ENCODE measurements at places on chromosomes 12 and 14.

GRCh38 chr12:93130366-93131054 lies 201.4 kb upstream of the EEA1 start:
- no peak for DNase-seq

DNA sequence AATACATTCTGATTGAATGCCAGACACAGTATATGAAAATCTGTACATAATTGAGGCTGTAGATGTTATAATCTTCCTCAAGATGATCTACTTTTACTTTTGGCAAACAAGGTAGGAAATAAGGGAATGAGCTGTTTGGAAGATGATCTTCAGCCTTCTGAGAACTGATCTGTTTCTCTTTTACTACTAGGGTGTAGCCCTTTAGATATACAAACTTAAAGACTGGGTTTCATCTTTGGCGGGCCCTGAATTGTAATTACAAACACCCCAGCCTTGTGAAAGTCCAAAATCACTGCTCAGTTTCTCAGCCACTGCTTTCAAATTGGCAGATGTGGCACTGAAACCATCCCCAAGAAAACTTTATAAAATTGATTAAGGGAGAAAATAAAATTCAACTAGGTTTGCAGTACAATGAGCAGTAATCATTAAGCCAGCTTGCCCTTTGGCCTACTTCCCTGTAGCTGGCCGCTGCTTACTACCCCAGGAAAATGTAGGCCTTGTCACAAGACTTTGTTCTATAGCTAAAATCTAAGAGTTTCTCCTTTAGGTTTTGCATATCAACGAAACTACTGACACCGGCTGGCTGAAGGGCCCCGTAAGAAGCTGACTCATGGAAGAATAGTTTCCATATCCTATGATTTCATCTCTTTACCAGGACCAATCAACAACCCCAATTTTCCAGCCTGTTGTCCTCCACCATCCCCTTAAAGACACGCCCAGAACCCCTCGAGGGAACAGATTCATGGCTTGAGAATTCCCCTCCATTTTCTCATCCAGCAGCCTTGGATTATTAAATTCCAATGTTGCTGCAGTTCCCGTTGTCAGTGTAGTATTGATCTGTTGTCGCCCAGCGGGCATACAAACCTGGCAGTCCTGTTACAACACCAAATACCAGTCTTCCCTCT lies 210.8 kb downstream of the PCNX1 start:
- DNase-seq = no peak

DNA sequence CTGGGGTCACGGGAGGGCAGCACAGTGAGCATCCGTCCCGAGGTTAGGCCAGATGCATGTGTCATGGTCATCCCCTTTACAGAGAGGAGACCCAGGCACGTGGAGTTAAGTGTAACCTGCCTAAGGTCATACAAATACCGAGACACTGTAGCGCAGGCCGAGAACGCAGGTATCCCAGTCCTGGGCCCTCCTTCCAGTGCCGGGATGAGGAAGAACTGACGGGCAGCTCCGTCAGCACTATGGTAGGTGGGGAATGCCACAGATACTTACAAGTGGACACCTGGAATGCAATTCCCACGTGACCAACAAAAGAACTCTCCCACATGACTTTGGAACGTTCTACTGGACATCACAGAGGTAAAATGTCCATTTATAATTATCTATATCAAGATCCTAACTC lies 8.7 kb upstream of the TMEM229B start:
- no peak for DNase-seq

GRCh38 chr12:27123642-27124041 lies 41.3 kb upstream of the C12orf71 start:
- DNase-seq = no peak

DNA sequence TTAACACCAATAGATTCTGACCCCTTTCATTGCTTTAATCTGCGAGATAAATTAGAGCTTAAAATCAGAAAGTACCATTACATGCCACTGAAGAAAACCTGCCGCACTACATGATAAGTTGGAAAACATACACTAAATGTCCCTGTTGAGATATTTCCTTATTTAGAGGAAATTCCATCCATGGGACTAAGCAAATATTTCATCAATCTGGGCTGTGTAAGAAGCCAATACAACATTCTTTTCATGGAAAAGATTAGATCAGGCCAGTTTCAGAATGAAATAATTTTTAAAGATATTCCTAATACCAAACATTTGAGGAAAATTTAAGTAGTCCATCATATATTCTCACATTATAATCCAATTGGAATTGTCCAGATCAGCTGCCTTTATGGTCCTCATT lies 112.8 kb downstream of the LLPH start:
- DNase-seq = no peak
